GM23338 (cell line): ENCODE measurements at places on chromosomes 11 and 22. TPM values are rescaled to one million over a fixed set of nuclear protein-coding genes. Genes with fewer than 3 reads are reported as not detected.

Gene GLB1L2
- total RNA-seq = 9.8 and 12.3 TPM in 2 replicates

Gene OR2AG2
- total RNA-seq = 0.31 and 0.45 TPM in 2 replicates

Gene SYCE3
- not detected in 2 replicates for total RNA-seq

Gene KCTD14
- total RNA-seq = 14.2 and 19.1 TPM in 2 replicates

Gene MMP27
- total RNA-seq = not detected in 2 replicates

Gene IFITM10
- not detected in 2 replicates for total RNA-seq

Gene LRRC32
- 0.42 and 0.89 TPM in 2 replicates for total RNA-seq

Gene NOX4
- total RNA-seq = 2.6 and 11.5 TPM in 2 replicates

Gene TPBGL
- total RNA-seq = 0.16 and 0.21 TPM in 2 replicates

Gene EMID1
- total RNA-seq = 13.2 and 13.4 TPM in 2 replicates

Gene OR56B1
- 0.28 TPM in 1 of 2 replicates, not detected in the other for total RNA-seq

Gene ZFPL1
- 16.7 and 26.8 TPM in 2 replicates for total RNA-seq

- H3K27me3 ChIP-seq = no peaks in the 10 kb centered on the region
- no peak for DNase-seq
- no peak overlapping the region for H3K27ac ChIP-seq
- H3K4me3 ChIP-seq = no peak overlapping the region
- no peaks in the 10 kb centered on the region for H3K36me3 ChIP-seq
Observed at GRCh38 chr11:83970061-83970671, 684.0 kb upstream of the CCDC90B start.

DNA sequence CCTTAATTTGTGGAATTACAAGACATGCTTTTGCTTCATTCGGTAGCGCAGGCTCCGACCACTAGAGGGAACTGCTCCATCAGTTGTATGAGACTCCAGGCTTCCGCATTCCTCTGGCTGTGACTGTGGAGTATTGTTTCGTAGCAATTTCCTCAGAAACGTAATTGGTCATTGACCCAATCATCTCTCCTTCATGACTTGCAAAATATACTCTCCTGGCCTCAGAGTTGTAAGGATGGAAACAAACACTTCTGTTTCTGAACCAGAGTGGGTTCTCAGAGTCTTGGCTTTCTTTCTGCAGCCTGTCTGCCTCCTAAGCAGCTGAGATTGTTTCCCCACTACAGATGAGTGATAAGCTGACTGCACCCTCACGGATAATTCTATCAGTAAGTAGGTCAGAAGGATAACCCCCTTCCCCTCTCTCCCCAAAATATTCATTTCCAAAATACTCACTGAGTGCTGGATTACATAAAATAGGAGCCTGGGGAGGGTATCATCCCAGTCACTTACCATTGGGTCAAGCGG, 146.8 kb upstream of the ZC3H12C start:
- no peaks in the 10 kb centered on the region; the same call in 1 of the 2 replicates for H3K4me1 ChIP-seq
- DNase-seq = peak; percentile 91

DNA sequence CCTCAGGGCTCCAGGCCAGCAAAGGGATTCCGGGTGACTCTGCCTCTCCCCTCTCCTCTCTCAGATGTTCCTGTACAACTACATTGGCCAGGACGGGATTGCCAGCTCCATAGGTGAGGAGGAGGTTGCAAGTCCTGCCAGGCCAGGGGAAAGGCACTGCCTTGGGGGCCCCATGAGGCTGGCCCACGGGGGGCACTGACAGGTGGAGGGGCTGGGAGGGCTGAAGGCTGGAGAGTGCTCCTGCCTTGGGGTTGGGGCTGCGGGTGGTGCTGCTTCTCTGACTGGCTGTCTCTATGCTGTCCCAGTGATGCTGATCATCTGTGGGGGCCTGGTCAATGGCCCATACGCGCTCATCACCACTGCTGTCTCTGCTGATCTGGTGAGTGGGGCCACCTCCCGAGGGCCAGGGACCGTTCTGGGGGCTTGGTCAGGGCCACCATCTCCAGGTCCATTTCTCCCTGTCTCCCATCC, 21.7 kb downstream of the SLC37A2 start:
- no peak overlapping the region for H3K4me3 ChIP-seq
- no peak overlapping the region for H3K27ac ChIP-seq
- no peak for DNase-seq
- no peaks in the 10 kb centered on the region for H3K36me3 ChIP-seq

- no peak overlapping the region for H3K27ac ChIP-seq
- H3K36me3 ChIP-seq = no peaks in the 10 kb centered on the region
- no peak overlapping the region for H3K4me3 ChIP-seq
- no peaks in the 10 kb centered on the region for H3K27me3 ChIP-seq
- DNase-seq = no peak
Observed at GRCh38 chr11:12141283-12141682, 30.9 kb downstream of the MICAL2 start.

GRCh38 chr11:88501541-88501940, 164.0 kb upstream of the CTSC start:
- no peak for DNase-seq
- peaks cover 17% of the 10 kb centered on the region for H3K4me1 ChIP-seq
- no peak overlapping the region for H3K27ac ChIP-seq
- H3K36me3 ChIP-seq = no peaks in the 10 kb centered on the region
- H3K27me3 ChIP-seq = peaks cover 2% of the 10 kb centered on the region; the same call in 1 of the 2 replicates

GRCh38 chr11:121614636-121615240, 162.0 kb upstream of the SORL1-AS1 start:
- peak; percentile 26 for DNase-seq
- peaks cover 4% of the 10 kb centered on the region; the same call in 1 of the 2 replicates for H3K4me1 ChIP-seq
- no peaks in the 10 kb centered on the region for H3K27me3 ChIP-seq
- H3K27ac ChIP-seq = no peak overlapping the region
- peaks cover 66% of the 10 kb centered on the region for H3K36me3 ChIP-seq
- H3K4me3 ChIP-seq = no peak overlapping the region

- DNase-seq = peak; percentile 55
- peaks cover 13% of the 10 kb centered on the region for H3K4me1 ChIP-seq
- H3K36me3 ChIP-seq = no peaks in the 10 kb centered on the region
- H3K4me3 ChIP-seq = no peak overlapping the region
- peaks cover 13% of the 10 kb centered on the region; the same call in 1 of the 2 replicates for H3K27me3 ChIP-seq
Observed at GRCh38 chr11:21861314-21861713, 331.6 kb upstream of the ANO5 start.

- no peaks in the 10 kb centered on the region for H3K36me3 ChIP-seq
- no peaks in the 10 kb centered on the region for H3K27me3 ChIP-seq
- peak; percentile 43 for DNase-seq
Observed at GRCh38 chr11:67303835-67304411, 593 bp downstream of the SSH3 start.

DNA sequence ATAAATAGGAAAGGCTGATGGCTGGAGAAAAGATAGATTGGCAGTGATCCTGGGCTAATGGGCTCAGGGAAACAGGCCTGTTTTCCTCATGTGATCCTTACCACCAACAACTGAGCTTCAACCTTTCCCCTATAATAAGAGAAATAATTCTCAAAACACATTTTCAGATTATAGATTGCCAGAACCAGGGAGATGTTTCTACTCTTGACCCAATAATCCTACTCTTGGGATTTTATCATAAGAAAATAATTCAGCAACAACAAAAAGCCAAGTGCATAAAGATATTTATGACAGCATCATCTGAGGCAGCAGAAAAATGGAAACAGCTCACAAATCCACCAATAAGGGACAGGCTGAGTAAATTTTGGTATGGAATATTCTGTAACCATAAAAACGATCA, 54.3 kb downstream of the ADM start:
- 0 out of 2 replicates have a peak, but pooled peaks cover 6% of the 10 kb centered on the region for H3K36me3 ChIP-seq
- H3K4me1 ChIP-seq = no peaks in the 10 kb centered on the region
- DNase-seq = no peak
- H3K4me3 ChIP-seq = no peak overlapping the region
- no peak overlapping the region for H3K27ac ChIP-seq

DNA sequence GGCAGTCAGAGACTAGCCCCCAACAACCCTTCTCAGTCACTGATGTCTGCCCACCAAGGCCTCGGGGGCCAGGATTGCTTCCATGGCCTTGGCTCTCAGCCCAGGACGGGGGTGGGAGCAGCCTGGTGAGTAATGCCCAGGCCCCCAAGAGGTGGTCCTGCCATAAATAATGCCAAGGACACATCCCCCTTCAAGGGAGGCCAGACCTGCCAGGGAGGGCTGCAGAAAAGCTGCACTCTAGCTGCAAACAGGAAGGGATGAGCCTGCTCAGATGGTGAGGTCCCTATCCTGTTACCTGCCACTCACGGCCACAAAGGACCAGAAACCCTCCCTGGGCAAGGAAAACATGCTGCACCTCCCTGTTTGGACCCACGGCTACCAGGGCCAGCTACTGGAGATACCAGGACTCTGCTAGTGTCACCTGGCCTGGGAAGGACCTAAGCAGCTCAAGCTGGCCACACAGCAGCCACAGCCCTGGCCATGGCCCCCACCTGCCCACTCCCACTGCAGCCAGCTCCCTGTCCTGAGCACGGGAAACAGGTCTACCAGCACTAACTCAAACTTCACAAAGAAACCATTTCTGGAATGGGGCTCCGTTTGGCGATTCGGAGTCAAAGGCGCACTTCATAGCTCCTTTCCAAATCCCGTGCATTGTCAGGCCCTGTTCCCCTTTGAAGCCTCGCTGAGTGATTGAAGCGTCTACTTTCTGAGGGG, 12.1 kb downstream of the GNB1L start:
- DNase-seq = no peak
- no peaks in the 10 kb centered on the region for H3K27me3 ChIP-seq
- H3K4me1 ChIP-seq = no peaks in the 10 kb centered on the region
- H3K4me3 ChIP-seq = no peak overlapping the region
- H3K36me3 ChIP-seq = no peaks in the 10 kb centered on the region

- H3K4me1 ChIP-seq = peaks cover 24% of the 10 kb centered on the region
- H3K27me3 ChIP-seq = no peaks in the 10 kb centered on the region
- peak overlapping the region; percentile 59; the same call in 1 of the 2 replicates for H3K27ac ChIP-seq
- 0 out of 2 replicates have a peak, but pooled peaks cover 5% of the 10 kb centered on the region for H3K36me3 ChIP-seq
- H3K4me3 ChIP-seq = peak overlapping the region; percentile 94; the same call in 1 of the 2 replicates
Observed at GRCh38 chr11:64253481-64253880, 2.2 kb downstream of the PLCB3 start.

GRCh38 chr22:44401783-44402110, 89.0 kb upstream of the SHISAL1 start:
- no peak overlapping the region for H3K27ac ChIP-seq
- no peak for DNase-seq
- H3K36me3 ChIP-seq = no peaks in the 10 kb centered on the region
- no peaks in the 10 kb centered on the region for H3K27me3 ChIP-seq
- peaks cover 6% of the 10 kb centered on the region for H3K4me1 ChIP-seq

DNA sequence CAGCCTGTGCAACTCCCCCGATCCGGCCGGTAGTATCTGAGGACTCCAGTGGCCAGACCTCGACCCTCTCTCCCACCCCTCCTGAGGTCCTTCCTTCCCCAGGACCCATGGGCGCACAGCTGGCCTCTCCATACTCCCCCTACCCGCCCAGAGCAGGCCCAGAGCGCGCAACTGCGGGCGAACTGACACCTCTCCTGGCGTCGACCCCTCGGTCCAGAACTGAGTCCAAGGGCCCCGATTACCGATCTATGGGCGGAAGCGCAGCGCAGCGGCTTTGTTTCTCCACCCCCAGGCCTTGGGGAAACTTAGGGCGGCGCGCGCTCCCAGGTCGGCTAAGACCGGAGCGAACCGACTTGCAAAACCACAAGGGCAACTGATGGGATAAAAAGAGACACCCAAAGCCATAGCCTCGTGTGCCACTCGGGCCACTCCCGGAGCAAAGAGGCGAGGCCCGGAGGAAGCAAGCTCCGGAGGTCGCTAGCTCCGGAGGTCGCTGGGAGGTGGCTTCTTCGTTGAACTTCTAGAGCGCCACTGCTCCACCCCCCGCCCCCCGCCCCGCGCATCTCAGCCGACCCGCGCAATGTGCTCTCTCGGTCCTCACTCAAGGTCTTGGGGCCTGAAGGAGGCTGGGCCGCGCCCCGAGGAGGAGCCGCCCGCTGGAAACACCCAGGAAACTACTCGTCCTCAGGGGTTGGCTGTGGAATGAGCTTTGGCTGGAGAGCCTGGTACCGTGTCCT, 9.8 kb upstream of the ALX4 start:
- peak overlapping the region; percentile 64 for H3K4me3 ChIP-seq
- no peaks in the 10 kb centered on the region for H3K36me3 ChIP-seq
- peaks cover 100% of the 10 kb centered on the region for H3K27me3 ChIP-seq
- DNase-seq = peak; percentile 68
- no peak overlapping the region for H3K27ac ChIP-seq

GRCh38 chr22:36356708-36357624, 30.8 kb downstream of the MYH9 start:
- H3K27ac ChIP-seq = peak overlapping the region; percentile 78
- DNase-seq = no peak
- H3K4me1 ChIP-seq = peaks cover 79% of the 10 kb centered on the region
- H3K36me3 ChIP-seq = no peaks in the 10 kb centered on the region

- H3K4me3 ChIP-seq = no peak overlapping the region
- peaks cover 7% of the 10 kb centered on the region; the same call in 1 of the 2 replicates for H3K4me1 ChIP-seq
- H3K36me3 ChIP-seq = no peaks in the 10 kb centered on the region
Observed at GRCh38 chr11:61901397-61901796, 10.1 kb upstream of the FADS3 start.

- H3K4me3 ChIP-seq = no peak overlapping the region
- DNase-seq = no peak
- H3K27me3 ChIP-seq = no peaks in the 10 kb centered on the region
- H3K4me1 ChIP-seq = no peaks in the 10 kb centered on the region
- peaks cover 4% of the 10 kb centered on the region for H3K36me3 ChIP-seq
Observed at GRCh38 chr11:74330075-74330858, 18.8 kb upstream of the P4HA3 start.

GRCh38 chr11:63343130-63343529, 26.5 kb upstream of the SLC22A9 start:
- no peak overlapping the region for H3K27ac ChIP-seq
- no peak for DNase-seq
- H3K36me3 ChIP-seq = no peaks in the 10 kb centered on the region
- H3K4me1 ChIP-seq = no peaks in the 10 kb centered on the region
- no peaks in the 10 kb centered on the region for H3K27me3 ChIP-seq

- no peaks in the 10 kb centered on the region for H3K36me3 ChIP-seq
- no peak overlapping the region for H3K4me3 ChIP-seq
- DNase-seq = no peak
- peaks cover 6% of the 10 kb centered on the region; the same call in 1 of the 2 replicates for H3K4me1 ChIP-seq
- no peak overlapping the region for H3K27ac ChIP-seq
Observed at GRCh38 chr11:72985645-72986044, 156.5 kb downstream of the FCHSD2 start.

- H3K27ac ChIP-seq = peak overlapping the region; percentile 88
- peaks cover 12% of the 10 kb centered on the region for H3K4me1 ChIP-seq
Observed at GRCh38 chr11:118415739-118416068, 14.3 kb downstream of the ATP5MG start.

DNA sequence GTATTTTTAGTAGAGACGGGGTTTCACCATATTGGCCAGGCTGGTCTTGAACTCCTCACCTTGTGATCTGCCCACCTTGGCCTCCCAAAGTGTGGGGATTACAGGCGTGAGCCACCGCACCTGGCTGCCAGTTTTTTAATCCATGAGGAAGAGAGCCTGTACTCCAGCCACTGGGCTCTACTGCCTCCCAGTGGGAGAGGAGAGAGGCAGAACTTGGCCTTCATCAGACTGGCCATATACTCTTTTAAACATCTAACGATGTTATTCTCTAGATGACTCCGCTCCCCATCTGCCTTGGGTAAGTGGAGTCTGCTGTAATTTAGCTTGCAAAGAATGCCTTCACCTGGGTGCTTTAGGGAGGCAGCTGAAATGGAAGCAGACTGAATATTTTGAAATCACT, 34.6 kb downstream of the SLC6A5 start:
- DNase-seq = peak; percentile 47
- no peak overlapping the region for H3K27ac ChIP-seq
- no peaks in the 10 kb centered on the region for H3K36me3 ChIP-seq
- no peaks in the 10 kb centered on the region for H3K27me3 ChIP-seq
